Esophagus squamous epithelium (tissue), 5 donors: ENCODE measurements at places on chromosomes 12 and 14. TPM values are rescaled to one million over a fixed set of nuclear protein-coding genes. Genes with fewer than 3 reads are reported as not detected.

CLEC1B gene
- not detected for total RNA-seq

GPRC5D gene
- 0.95 TPM for total RNA-seq

SMIM41 gene
- not detected for total RNA-seq

TPH2 gene
- total RNA-seq: not detected

POTEG gene
- total RNA-seq: not detected

SLIRP gene
- total RNA-seq: 125 TPM

GTF2A1 gene
- total RNA-seq: 18.7 TPM

A2M gene
- 14.7 TPM for total RNA-seq

CLEC9A gene
- not detected for total RNA-seq

INHBC gene
- not detected for total RNA-seq

FGD4 gene
- 49.8 TPM for total RNA-seq

LPAR5 gene
- total RNA-seq: 20.1 TPM

EML1 gene
- 7.4 TPM for total RNA-seq

GNPNAT1 gene
- 9.4 TPM for total RNA-seq
